ENCODE measurements at places on chromosomes 4 and X.

GRCh38 chr4:41751449-41752061 lies 3.0 kb upstream of the PHOX2B start:
- DNase-seq: no peak

GRCh38 chr4:10054571-10055041 lies 33.3 kb upstream of the SLC2A9 start:
- DNase-seq: no peak

DNA sequence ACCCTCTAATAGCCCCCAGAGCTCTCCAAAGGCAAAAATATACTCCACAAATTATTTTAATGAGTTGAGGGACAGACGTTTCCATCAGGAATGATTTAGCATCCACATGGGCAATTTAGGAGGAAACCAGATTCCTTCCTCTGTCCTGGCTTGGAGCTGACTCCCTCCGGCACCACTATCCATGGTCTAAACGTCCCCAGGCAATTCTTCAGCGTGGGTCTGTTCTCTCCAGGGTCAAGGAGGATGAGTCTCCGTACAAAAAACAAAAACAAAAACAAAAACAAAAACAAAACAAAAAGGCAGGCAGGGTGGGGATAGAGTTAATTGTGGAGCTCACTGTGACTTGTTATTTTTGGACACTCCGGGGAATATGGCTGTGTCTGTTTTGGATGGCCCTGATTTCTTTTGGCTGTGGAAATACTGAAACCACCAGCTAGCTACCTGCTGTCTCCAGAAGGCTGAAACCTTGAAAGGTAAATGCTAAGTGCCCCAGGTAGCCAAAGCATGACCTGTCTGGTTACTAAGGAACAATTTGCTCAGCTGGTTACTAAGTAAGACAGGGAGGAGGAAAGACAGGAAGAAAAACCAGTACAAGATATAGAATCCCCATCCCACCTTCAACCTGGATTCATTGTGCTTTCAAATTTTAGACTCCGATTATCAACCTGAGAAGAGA lies 419.1 kb upstream of the LCORL start:
- DNase-seq: no peak

DNA sequence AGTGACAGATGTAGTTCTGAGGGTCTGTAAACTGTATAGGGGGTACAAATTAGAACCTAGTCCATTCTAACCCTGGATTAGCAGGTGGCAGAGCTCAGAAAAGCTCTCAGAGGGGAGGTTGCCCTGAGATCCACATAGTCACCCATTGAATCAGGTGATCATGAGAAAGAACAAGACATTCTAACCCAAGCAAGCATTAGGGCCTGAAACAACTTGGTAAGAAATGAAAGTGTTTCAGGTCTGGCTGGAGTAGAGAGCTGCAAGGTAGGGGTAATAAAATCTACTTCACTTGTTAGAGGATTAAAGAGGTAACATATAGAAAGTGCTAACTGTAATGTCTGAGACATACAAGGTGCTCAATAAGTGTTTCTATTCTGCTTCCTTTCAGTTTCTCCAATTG lies 8.8 kb upstream of the BMP2K start:
- DNase-seq: no peak

DNA sequence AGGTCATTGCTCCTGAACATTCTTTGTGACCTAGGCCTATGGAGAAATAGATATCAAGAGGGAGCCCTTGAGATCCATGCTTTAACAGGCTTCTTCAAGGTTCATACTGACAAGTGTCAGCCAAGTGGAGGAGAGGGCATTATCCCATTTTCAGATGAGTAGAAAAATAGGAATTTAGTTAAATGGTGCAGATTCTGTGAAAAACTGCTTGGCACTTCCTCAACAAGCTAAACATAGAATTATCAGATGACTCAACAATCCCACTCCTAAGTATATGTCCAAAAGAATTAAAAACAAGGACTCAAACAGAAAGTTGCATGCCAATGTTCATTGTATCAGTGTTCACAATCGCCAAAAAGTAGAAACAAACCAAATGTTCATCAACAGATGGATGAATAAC lies 43.8 kb upstream of the KCNIP4 start:
- DNase-seq: no peak

DNA sequence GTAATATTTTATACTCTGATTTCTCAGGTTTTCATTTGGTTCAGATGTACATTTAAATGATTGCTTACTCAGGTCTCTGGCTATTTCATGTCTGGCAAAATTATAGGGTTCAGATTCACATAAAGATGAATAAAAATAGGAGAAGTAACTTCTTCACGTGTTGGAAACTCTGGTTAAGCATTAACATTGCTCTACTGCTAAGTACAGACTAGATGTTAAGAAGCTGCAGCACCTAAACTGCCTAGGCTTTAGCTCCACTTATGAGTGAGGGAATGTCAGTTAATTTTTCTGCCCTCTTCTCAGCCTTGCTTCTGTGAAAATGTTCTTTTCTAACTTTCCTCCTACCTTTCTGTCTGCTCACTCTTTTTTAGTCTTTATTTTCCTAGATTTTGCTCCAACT lies 361.2 kb downstream of the ARAP2 start:
- no peak for DNase-seq

- DNase-seq: no peak
Observed at GRCh38 chr4:183337833-183338232, 15.6 kb upstream of the CLDN24 start.

DNA sequence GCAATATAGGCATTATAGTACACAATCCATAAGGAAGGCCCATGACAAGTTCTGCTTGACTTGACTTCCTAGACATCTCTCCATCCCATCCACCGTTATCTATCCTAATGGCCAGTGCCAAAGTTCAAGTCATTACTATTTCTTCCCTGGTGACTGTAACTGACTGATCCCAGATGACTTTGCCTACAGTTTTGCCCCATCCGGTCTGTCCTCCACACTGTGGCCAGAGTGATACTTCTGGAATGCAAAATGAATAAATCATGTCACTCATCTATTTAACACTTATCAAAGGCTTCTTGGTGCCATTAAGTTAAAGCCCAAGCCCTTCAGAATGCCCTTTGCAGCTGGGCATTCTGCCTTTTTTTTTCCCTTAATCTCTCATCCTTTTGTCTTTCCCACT lies 130.8 kb downstream of the PPARGC1A start:
- DNase-seq: no peak

DNA sequence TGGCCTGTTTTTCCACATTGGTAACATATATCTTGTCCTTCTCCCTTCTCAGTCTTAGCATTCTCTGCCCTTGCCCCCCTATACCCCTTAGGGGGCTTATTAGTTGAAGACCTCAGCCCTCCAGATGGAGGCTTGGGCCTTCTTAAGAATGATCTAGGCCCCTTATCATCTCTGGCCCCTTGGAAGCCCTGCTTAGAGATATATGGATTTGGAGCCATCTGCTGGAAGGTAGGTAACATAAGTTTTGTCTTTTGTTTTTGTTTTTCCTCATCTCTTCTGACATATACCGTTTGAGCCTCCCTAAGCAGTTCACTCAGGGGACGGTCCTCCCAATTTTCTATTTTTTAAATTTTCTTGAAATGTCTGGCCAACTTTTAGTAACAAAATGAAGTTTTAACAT lies 48.3 kb upstream of the NAP1L2 start:
- DNase-seq: peak; percentile 19

GRCh38 chr4:37673538-37674192 lies 12.5 kb downstream of the RELL1 start:
- DNase-seq: no peak

DNA sequence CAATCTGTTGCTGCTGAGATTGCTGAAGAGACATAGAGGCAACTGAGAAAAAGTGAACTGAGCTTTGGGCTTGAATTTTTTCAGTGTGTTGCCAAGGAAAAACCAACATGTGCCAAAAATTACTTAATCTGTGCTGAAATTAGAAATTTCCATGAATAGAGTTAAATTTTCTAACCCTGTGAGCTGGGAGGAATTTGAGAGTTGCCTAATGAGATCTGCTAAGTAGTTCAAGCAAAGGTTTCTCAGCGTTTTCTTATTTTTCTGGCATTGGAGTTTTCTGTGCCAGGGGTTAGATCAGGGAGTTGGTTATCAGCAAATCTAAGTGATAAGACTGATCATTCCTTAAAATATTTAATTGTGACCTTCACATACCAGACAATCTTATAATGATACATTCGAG lies 457.5 kb upstream of the GNPDA2 start:
- no peak for DNase-seq

DNA sequence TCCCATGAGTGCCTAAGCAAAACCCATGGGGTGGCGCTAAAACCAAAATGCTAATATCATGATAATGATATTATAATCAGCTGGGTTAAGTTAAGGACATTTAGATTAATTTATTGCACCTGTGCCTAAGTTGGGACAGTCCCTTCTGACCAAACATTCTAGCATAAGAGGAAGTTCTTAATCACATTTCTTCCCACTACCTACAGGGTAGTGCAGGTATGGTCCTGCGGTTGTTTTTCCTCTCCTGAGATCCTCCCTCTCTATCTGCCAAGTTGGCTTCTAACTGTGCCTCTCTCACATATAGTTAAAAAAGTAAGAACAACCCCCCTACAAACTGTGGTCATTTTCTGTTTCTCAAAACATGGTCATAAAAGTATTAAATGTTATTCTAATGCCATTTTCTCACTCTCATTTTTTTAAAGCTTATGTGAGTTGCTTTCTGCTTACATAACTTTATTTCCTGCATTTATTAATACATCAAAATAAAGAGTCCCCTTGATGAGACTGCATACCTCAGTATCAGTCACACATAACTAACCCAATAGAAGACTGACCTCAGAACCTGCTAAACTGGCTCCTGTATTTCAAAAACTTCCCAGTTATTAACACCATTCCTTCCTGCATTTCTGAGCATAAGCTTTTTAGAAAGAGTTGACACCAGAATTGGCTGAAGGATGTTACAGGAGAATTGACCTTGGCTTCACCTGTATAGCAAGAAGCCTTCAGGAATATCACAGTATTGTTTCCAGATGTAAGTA lies 1332.5 kb downstream of the FSTL5 start:
- no peak for DNase-seq

- no peak for DNase-seq
Observed at GRCh38 chr4:138097912-138098600, 144.1 kb downstream of the SLC7A11 start.
